ENCODE measurements at places on chromosomes 7 and 10.

- peak; percentile 81 for DNase-seq
Measured at GRCh38 chr7:29105752-29106668, 40.3 kb downstream of the CPVL start.

- no peak for DNase-seq
Measured at GRCh38 chr7:77783111-77783510, 15.1 kb downstream of the TMEM60 start.

DNA sequence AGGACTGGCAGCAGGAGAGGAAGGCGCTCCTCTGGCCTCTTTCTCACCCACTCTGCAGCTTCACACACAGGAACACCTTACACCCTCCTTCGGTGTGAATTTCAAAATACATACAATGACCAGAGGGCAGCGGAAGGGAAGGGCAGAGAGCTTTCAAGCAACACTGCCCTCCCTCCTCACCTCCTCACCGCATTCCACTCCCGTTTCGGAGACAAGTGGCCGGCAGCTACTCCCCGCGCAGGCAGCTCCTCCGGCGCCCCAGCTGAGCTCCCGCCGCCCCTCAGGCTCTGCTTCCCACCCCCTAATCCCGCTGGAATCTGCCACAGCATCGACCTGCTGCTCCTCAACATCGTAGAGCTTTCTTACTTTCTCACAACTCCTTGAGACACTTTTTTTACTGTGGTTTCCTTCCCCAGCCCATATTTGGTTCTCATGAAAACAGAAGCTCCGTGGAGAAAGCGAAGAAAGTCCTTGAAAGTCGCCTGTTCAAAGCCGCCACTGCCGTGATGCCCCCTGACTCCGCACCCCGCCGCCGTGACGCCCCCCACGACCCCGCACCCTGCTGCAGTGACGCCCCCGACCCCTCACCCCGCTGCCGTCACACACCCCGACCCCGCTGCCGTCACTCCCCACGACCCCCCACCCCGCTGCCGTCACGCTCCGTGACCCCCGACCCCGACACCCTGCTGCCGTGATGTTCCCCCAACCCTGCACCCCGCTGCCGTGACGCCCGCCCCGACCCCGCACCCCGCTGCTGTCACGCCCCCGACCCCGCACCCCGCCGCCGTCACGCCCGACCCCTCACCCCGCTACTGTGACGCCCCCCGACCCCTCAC, 14.6 kb upstream of the GPER1 start:
- DNase-seq: no peak

DNA sequence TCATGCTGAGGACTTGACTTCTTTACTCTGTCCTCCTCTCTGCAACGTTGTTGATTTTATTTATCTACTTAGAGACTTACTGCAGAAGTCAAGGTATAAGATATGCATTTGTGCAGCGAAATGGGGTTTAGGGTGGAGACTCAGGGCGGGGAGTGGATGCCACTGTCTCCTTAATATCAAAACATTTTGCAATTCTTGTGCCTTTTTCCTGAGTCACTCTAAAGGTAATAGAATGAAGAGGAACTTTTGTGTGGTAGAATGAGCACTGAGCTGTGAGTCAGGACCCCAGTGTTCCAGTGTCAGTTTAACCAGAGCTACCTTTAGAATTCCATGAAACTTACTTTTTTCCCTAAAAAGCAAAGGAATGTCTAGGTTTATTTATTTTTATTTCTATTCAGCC, 78.2 kb downstream of the VTI1A start:
- no peak for DNase-seq

DNA sequence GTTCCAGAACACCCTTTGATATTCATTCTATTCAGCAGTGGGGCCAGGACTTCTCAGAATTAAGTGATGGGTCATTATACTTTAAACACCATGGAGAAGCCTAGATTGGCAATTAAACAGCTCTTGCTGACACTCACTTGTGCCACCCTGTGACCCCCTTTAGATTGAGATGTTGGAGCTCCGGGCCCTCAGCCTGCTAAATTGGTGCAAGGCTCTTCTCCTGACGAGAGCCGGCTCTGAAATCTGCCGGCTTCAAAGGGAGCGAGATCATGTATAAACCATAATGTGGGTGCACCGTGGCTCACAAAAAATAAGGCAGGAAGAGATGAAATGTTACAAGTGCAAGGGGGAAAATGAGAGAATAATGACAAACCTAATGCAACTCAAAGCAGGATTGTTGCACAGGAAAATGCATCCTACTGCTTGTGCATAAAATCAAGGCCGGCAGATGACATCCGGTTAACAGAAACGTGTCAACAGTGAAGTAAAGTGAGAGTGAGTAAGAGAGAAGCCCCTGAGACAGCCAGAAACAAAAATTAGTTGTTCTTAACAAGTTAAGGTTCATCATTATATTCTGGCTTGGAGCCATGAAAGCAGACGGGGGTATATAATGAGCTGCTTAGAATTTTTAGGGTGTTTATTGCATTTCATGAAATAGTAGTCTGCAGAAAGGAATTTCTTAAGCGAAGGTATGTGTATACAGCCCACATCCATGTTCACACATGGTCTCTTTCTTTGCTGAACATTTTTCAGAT, 198.2 kb downstream of the TCF7L2 start:
- DNase-seq: no peak

DNA sequence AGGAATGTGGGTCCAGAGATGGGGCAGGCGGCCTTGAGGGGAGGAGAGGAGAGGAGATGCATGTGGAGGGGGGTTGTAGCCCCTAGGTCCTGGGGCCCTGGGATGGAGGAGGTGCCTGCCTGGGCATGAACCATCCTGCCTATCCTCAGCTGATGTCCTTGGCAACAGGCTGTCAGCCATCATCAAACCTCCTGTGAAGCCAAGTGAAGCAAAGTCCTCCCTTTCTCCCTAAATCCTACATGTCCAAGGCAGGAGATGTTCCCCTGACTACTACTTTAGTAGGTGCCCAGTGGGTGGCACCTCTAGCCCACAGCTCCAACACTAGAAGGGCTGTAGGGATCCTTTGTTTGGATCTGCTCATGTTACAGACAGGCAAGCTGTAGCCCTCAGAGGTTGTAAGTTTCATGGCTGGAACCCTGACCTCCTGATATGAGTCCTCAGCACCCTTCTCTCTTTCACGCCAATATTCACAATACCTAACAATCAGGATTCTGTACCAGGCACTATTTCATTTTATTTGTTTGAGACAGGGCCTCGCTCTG, 66.6 kb upstream of the SYPL1 start:
- DNase-seq: peak; percentile 82

Data from foreskin fibroblast (primary cell).